Left lung (tissue), 14 donors: ENCODE measurements at places on chromosomes 1 and 21. TPM values are rescaled to one million over a fixed set of nuclear protein-coding genes. Genes with fewer than 3 reads are reported as not detected.

- no peak overlapping the region for H3K27ac ChIP-seq
- H3K27me3 ChIP-seq = no peaks in the 10 kb centered on the region
- no peak for DNase-seq
- H3K4me1 ChIP-seq = no peaks in the 10 kb centered on the region
- H3K4me3 ChIP-seq = no peak overlapping the region
Measured at GRCh38 chr1:221018414-221018813, 139.2 kb downstream of the HLX start.

The DNALI1 gene
- 17.9 TPM for total RNA-seq

DNA sequence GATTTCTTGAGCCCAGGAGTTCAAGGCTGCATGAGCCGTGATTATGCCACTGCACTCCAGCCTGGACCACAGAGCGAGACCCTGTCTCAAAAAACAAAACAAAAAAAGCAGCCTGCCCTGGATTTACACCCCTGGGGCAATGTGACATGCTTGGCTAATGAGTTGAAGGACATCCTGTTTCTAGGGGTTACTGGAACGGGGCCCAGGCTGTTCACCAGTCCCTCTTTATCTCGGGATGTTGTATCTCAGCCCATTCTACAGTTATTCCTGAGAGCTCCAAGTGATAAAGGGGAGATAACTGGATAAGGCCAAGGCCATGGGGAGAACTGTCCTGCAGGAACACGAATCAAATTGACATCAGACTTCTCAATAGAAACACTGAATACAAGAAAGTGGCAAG lies 21.7 kb upstream of the S100A2 start:
- H3K4me1 ChIP-seq = no peaks in the 10 kb centered on the region
- H3K27me3 ChIP-seq = no peaks in the 10 kb centered on the region
- H3K4me3 ChIP-seq = no peak overlapping the region
- no peaks in the 10 kb centered on the region for H3K36me3 ChIP-seq
- H3K27ac ChIP-seq = no peak overlapping the region
- DNase-seq = no peak

DNA sequence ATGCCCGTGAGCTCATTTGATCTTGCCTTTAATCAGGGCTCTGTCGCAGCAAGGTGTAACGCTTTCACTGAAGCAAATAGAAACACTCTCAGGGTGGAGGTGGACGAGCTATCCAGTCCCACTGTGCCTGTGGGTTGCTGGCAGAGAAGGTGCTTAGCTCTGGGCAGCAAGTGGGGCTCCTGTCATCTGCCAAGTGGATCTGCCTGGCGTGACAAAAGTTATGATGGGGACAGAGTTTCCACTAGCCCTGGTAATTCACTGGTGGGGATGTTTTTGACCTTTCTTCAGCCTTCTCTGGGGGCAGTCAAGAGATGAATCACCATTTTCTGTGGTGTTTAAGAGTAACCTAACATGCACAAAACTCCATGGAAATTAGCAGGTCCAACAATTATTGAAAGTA lies 71.3 kb upstream of the EDEM3 start:
- H3K27me3 ChIP-seq = no peaks in the 10 kb centered on the region
- no peak overlapping the region for H3K4me3 ChIP-seq
- peaks cover 5% of the 10 kb centered on the region for H3K4me1 ChIP-seq
- no peak for DNase-seq
- no peaks in the 10 kb centered on the region for H3K36me3 ChIP-seq

The LENEP gene
- total RNA-seq = 0.52 TPM

The SLFNL1 gene
- 0.79 TPM for total RNA-seq

- H3K27me3 ChIP-seq = no peaks in the 10 kb centered on the region
- H3K36me3 ChIP-seq = no peaks in the 10 kb centered on the region
- no peak for DNase-seq
- H3K4me1 ChIP-seq = no peaks in the 10 kb centered on the region
- no peak overlapping the region for H3K4me3 ChIP-seq
Measured at GRCh38 chr1:160171354-160171753, 19.0 kb upstream of the CASQ1 start.

GRCh38 chr1:209685821-209686220 lies 10.6 kb downstream of the G0S2 start:
- H3K4me3 ChIP-seq = no peak overlapping the region
- DNase-seq = no peak

DNA sequence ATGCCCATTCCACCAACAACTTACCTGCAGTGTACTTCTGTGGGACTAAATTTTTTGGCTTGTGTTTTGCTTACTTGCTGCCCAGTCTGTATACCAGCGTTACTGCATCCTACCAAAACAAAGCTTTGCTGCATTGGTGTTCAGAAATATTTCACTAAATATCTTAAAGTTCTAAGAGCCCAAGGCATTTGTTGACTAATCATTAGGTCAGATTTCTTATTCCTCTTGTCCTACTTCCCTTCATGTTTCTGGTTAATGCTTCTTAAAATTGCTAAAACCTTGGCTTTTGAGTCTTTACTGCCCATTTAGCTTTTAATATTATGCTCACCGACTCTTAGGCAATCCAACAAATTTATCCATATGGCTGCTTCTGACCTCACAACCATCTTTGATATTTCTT lies 161.8 kb downstream of the DPYD start:
- no peaks in the 10 kb centered on the region for H3K27me3 ChIP-seq
- no peaks in the 10 kb centered on the region for H3K36me3 ChIP-seq
- H3K4me3 ChIP-seq = no peak overlapping the region
- no peak for DNase-seq
- H3K4me1 ChIP-seq = peaks cover 13% of the 10 kb centered on the region
- H3K27ac ChIP-seq = no peak overlapping the region

The TMCO1 gene
- 102 TPM for total RNA-seq

DNA sequence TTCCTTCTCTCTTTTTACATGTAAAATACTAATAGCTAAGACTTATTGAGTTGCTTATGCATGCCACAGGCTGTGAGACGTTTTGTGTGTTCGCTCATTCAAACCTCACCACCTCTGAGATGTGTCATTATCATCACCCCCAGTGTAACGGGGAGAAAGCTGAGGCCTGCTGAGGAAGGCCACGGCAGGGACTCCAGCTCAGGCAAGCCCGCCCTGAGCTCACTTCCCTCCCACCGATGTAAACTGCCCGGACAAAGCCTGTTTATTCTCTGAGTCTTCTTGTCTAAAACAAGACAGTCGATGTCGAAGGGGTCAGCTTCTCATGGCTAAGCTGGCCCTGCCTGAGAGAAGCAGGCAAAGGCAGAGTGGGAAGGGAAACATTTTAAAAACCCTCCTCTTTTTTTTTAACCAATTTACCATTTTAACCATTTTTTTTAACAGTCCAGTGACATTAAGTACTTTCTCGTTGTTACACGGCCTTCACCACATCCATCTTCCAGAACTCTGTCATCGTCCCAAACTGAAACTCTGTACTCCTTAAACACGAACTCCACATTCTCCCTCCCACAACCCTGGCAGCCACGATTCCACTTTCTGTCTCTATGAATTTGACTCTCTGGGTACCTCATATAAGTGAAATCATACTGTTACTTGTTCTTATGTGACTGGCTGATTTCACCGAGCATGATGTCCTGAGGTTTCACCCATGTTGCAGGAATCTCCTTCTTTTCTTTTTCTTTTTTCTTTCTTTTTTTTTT lies 204.8 kb upstream of the GALNT2 start:
- H3K4me1 ChIP-seq = no peaks in the 10 kb centered on the region
- H3K36me3 ChIP-seq = no peaks in the 10 kb centered on the region
- no peak overlapping the region for H3K27ac ChIP-seq
- H3K4me3 ChIP-seq = no peak overlapping the region
- no peak for DNase-seq

DNA sequence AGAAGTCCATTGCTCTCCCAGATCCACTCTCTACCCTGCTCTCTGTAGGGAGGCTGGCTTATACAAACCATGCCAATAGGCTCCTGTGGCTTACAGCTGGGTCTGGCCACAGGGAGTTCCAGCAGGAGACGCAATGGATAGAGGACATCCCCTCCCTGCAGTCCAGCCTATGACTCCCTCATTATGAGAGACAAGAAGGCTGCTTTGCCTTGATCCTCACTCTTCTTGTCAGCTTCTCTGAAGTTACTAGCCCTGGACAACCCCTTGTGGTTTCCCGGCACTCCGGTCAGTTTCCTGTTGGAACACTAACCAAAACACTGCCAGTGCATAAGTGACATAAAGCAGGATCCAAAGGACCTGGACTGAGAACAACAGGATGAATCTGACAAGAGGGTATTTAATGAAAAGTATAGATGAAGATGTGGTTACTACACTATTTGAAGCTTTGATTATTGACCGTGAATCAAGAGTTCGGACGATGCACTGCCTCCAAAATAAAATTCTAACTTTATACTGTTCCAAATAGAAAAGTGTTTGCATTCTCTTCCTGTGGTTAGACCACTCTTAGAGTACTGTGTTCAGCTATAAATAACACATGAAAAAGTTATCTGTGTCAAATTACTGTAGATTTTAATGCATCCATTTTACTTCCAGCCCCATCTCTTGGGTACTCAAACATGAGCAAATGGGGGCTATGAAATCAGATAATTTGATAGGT lies 32.7 kb upstream of the ZNF326 start:
- H3K27ac ChIP-seq = no peak overlapping the region
- no peaks in the 10 kb centered on the region for H3K36me3 ChIP-seq
- H3K4me3 ChIP-seq = no peak overlapping the region
- no peak for DNase-seq
- H3K4me1 ChIP-seq = no peaks in the 10 kb centered on the region
- no peaks in the 10 kb centered on the region for H3K27me3 ChIP-seq

DNA sequence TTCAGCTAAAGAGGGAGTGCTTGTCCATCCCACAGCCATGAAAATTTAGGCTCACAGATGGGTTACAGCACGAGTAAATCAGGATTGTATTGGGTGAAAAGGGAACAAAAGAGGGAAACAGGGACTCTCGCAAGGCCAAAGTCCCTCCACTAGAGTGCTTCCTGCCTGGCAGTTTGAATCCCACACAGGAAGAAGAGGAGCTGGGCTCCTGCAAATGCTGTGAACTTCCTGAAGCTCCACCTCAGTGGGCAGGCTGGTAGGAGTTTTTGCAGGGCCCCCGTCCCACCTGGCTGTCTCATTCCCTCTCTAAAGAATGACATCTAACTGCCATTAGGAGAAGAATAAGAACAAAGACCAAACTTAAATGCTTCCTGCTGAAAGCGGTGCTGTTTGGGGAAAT lies 712.0 kb upstream of the PRMT6 start:
- no peaks in the 10 kb centered on the region for H3K36me3 ChIP-seq
- H3K27ac ChIP-seq = no peak overlapping the region
- H3K27me3 ChIP-seq = no peaks in the 10 kb centered on the region
- no peak for DNase-seq

The SLC44A3 gene
- 38.4 TPM for total RNA-seq

DNA sequence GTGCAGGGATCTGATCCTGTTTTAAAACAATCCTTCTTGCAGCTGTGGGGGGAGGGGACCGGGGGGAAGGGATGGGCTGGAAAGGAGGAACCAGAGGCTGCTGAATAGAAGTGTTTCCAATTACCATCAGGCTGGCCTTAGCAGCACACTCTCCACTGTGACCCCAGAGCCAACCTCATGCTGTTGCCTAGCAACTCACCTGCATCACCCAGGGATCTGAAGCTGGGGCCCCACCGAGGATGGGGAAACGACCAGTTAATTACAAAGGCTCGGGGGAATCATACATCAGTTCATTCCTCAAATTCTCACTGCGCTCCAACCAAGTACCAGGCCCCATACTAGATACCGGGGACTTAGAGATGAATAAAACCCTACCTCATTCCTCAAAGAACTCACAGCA lies 11.9 kb upstream of the GPX7 start:
- H3K4me3 ChIP-seq = no peak overlapping the region
- H3K36me3 ChIP-seq = no peaks in the 10 kb centered on the region

DNA sequence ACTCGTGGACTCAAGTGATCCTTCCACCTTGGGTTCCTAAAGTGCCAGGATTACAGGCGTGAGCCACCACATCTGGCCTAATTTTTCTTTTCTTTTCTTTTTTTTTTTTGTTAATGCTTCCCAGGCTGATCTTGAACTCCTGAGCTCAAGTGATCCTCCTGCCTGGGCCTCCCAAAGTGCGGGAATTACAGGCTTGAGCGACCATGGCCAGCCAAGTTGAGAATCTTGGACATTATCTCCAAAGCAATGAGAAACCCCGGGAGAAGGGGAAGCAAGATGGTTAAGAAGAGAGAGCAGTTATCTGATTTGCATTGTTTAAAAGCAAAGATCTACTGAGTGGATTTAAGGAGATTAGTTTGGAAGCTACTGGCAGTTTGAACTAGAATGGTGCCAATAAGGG lies 9.1 kb downstream of the HIPK1 start:
- H3K27me3 ChIP-seq = no peaks in the 10 kb centered on the region
- no peak overlapping the region for H3K27ac ChIP-seq
- no peaks in the 10 kb centered on the region for H3K36me3 ChIP-seq
- DNase-seq = no peak

The UBL4B gene
- total RNA-seq = not detected

DNA sequence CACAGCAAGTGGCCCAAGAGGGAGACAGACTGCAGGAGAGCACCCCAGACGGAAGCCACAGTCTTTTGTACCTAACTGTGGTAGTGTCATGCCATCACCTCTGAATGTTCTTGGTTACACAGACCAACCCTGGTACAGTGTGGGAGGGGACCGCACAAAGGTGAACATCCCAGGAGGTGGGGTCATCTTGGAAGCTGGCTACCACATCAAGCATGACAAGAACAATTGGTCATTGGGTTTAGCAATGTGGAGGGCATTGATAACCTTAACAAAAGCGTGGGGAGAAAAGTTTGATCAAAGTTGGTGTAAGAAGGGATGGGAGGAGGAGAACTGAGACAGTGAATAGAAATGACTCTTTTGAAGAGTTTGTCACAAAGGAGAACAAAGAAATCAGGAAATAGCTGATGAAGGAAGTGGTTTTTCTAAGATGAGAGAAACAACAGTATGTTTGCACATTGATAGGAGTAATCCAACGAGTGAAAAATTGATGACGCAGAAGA lies 87.1 kb upstream of the CACNA1E start:
- no peak overlapping the region for H3K27ac ChIP-seq
- DNase-seq = no peak
- no peaks in the 10 kb centered on the region for H3K36me3 ChIP-seq
- no peak overlapping the region for H3K4me3 ChIP-seq
- H3K4me1 ChIP-seq = no peaks in the 10 kb centered on the region

The CAMK2N1 gene
- total RNA-seq = 42.2 TPM

The IFFO2 gene
- 14.1 TPM for total RNA-seq

The C1orf141 gene
- 0.45 TPM for total RNA-seq
